ENCODE measurements at places on chromosomes 6 and 20.

DNA sequence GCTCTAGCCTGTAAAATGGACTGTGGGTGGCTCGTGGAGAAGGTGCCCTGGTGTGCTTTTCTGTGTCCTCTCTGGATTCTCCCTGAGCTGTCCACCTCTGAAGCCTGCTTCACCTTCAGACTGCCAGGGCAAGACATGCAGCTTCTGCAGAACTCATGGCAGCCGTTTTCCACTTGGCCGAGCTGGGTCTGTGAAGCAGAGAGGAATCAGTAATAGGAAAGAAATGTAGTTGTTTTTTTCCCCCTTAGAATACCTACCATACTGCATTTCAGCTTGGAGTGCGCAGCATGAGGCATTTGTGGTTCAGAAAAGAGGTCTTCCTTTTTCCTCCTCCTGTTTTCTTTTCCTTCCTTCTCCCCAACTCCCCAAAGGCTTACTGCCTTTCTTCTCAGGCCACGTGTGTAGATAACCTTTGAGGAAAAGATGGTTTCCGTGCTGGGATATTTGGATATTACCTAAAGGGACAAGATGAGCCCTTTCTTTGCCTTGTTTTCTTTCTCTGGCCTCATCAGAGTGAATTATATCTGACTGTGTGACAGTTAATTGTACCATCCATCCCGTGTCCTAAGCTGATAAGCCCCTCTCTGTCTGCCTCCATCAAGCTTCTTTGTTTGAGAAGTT, 39.4 kb downstream of the RREB1 start:
- no peak for DNase-seq

GRCh38 chr6:76633259-76633658, 560.8 kb upstream of the IMPG1 start:
- DNase-seq, result no peak

DNA sequence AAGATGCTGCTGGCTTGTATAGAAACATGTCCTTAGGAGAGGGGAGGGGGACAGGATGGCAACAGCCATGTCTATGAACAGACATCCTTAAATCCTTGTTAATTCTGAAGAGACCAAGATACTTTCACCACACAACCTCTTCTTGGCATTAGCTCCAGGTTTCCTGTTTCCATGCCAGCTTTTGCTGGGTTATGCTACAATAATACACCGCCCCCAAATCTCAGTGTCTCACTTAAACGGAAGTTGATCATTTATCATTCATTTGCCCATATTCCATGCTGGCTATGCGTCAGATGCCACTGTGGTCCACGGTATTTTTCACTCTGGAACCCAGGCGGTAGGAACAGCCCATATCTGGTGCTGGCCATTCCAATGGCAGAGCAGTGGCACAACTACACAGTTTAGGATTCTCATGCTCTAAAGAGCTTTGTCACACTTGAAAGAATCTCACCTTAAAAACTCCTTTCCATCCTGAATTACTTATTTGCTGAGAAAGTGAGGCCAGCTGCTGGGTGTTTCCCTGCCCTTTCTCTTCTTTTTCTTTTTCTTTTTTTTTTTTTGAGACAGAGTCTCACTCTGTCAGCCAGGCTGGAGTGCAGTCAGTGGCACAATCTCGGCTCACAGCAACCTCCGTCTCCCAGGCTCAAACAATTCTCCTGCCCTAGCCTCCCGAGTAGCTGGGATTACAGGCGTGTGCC, 3.7 kb upstream of the RNASET2 start:
- DNase-seq, result no peak

GRCh38 chr6:46465294-46466165, 25.7 kb downstream of the RCAN2 start:
- DNase-seq, result no peak

GRCh38 chr6:12060780-12061609, 48.9 kb downstream of the HIVEP1 start:
- DNase-seq, result peak; percentile 43

GRCh38 chr20:51810155-51811041, 8.1 kb upstream of the SALL4 start:
- no peak for DNase-seq

DNA sequence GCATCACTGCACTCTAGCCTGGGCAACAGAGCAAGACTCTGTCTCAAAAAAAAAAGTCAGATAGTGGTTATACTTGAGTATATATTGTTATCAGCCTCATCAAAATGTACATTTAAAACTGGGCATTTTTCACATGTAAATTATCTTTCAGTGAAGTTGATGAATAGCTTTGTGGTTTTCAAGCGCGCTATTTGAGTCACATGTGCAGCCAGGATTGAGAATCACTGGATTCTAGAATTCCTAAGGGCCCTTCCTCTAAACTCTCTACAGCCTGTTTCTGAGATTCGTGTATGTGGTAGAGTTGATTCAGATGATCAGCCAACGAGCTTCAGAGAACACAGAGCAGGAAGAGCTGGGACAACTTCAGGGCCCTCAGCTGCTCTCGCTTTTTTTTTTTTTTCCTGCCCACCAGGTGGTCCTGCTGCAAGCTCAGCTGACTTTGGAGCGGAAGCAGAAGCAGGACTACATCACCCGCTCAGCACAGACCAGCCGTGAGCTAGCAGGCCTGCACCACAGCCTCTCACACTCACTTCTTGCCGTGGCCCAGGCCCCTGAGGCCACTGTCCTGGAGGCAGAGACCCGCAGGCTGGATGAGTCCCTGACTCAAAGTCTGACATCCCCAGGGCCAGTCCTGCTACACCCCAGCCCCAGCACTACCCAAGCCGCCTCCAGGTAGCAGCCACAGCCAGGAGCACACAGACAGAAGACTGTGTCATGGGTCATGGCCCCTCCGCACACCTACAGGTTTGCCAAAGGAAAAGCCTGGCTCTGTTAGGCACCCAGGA, 18.3 kb downstream of the C20orf173 start:
- DNase-seq, result no peak

DNA sequence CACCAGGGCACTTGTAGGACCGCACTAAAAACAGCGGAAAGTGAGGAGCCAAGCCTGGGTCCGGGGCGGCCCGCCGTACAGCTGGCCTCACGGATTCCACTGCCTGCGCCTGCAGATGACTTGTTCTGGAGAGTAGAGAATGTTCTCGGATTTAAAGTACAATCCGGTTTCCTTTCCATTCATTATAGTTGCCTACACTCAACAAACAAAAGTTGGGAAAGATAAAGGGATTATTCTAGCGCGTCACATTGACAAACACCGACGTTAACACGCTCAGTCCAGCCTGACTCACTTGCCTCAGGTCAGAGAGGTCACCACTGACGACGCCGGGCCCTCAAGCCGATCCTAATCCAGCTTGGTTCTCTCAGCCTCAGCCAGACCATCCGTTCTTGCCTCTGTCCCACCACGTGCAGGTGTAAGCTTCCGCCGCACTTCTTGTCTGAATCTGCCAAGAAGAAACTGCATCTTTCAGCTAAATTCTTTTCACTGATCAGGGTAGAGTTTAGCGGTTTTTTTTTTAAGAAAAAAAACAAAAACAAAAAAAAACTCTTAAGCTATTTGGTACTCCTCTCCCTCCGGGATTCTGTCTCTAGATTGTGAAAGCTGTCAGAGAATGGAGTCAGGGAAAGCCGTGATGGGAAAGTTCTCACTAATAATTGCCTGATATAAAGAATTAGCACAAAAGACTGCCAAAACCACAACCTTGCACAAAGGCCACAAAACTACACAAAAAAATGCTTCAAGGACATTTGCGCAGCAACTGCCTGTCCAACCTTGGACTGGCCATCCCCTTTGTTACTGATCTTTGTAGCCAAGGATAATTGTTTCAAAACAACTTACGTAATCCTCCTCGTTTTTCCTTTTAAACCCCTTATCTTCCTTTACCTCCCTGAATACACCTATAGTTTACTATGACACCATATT, 1.1 kb upstream of the PHF10 start:
- DNase-seq, result peak; percentile 53

- DNase-seq, result no peak
Observed at GRCh38 chr6:89611666-89612065, 26.9 kb downstream of the LYRM2 start.

- no peak for DNase-seq
Observed at GRCh38 chr20:47988676-47989075, 203.4 kb upstream of the SULF2 start.

DNA sequence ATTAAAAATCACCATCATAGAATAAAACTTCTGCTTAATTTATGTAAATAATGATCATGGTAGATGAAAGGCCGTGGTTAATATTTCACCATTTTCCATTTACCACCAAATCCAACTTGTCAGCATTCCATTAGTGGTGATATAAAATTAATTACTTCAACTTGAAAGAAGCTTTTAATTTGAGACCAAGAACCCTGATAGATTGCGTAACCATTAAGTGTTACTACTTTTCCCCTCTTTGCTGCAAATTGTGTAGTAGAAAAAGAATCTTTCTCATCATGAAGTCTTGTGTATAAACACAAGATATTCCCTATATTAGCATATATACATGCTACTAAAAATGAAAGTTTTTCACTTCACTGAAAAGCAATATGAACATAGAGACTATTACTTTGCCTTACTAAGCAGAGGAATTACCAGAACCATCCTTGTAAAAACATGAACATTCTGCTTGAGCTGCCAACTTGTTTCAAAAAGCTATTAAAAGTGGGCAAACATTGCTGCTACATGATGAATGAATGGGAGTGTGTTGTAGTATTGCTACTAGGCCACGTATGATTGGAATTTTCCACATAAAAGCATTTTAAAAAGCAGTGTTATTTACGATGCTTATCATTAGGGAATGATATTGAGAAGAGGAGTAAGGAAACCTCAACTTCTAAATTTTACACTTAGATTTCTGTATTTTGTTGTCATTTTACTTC, 35.0 kb downstream of the STX11 start:
- no peak for DNase-seq

Measured in right renal pelvis (tissue), 4 donors.